ENCODE measurements at places on chromosomes 5 and 9.
A peak's percentile ranks its signal among the peaks of the same experiment; 100 is the strongest.

GRCh38 chr5:155783791-155784190 lies 543.2 kb upstream of the SGCD start:
- H3K36me3 ChIP-seq, result no peaks in the 10 kb centered on the region
- H3K27me3 ChIP-seq, result no peaks in the 10 kb centered on the region
- H3K4me1 ChIP-seq, result no peaks in the 10 kb centered on the region
- H3K27ac ChIP-seq, result no peak overlapping the region
- no peak for DNase-seq

DNA sequence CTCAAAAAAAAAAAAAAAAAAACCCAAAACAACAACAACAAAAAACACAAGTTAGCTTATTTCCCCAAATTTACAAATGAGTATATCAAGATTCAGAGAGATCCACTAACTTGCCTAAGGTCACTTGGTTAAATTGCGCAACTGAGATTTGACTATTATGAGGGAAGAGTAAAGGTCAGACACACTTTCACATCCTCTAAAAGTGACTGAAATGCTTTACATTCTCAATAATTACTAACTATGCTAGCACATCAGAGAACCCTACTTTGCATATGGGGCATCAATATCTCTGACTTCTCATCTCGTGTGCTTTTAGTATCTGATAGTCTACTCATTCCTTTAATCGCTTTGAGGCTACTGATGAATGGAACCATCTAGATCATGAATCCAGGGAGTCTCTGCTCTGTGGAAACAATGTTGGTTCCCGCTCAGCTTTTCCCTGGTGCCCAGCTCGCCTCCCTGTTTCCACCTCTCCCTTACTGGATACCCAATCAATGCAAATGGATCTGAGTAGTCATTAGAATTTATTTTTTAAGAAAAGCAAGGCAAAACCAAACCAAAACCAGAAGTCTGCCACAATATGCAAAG lies 182.1 kb upstream of the TRIM32 start:
- H3K4me3 ChIP-seq, result no peak overlapping the region
- H3K4me1 ChIP-seq, result no peaks in the 10 kb centered on the region
- no peaks in the 10 kb centered on the region for H3K36me3 ChIP-seq

GRCh38 chr5:137051161-137051560 lies 448.0 kb downstream of the SPOCK1 start:
- H3K4me1 ChIP-seq, result no peaks in the 10 kb centered on the region
- H3K27me3 ChIP-seq, result no peaks in the 10 kb centered on the region
- DNase-seq, result no peak
- H3K36me3 ChIP-seq, result no peaks in the 10 kb centered on the region
- no peak overlapping the region for H3K27ac ChIP-seq
- no peak overlapping the region for H3K4me3 ChIP-seq

- peaks cover 4% of the 10 kb centered on the region for H3K36me3 ChIP-seq
- no peak overlapping the region for H3K4me3 ChIP-seq
- no peaks in the 10 kb centered on the region for H3K27me3 ChIP-seq
- DNase-seq, result no peak
Observed at GRCh38 chr5:96292582-96293247, 140.3 kb downstream of the PCSK1 start.

- peaks cover 30% of the 10 kb centered on the region for H3K27me3 ChIP-seq
- no peaks in the 10 kb centered on the region for H3K4me1 ChIP-seq
- H3K4me3 ChIP-seq, result no peak overlapping the region
- no peaks in the 10 kb centered on the region for H3K36me3 ChIP-seq
- no peak overlapping the region for H3K27ac ChIP-seq
Observed at GRCh38 chr5:154523104-154523503, 45.1 kb upstream of the HAND1 start.

- peak; percentile 38 for DNase-seq
- no peak overlapping the region for H3K4me3 ChIP-seq
- H3K36me3 ChIP-seq, result no peaks in the 10 kb centered on the region
- H3K27ac ChIP-seq, result no peak overlapping the region
- peaks cover 12% of the 10 kb centered on the region for H3K27me3 ChIP-seq
Observed at GRCh38 chr5:127564002-127564769, 46.7 kb downstream of the PRRC1 start.

DNA sequence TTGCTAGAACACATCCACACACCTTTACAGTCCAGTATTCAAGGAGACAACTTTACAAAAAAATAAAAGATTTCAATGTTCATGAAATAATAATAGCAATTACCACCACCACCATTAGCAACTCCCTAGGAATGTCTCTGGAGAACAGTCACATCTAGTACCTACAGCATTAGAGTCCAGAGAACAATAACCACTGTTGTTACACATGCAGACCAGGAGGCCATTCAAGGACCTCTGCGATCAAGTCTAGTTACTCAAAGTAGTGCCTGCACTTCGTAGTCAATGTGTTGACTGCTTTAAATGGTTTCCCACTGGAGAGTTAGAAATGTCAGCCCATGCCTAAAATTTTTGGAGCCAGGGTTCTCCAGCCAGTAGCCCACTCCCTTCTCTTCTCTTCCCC lies 244.4 kb downstream of the DEPDC1B start:
- H3K27ac ChIP-seq, result no peak overlapping the region
- no peaks in the 10 kb centered on the region for H3K36me3 ChIP-seq
- DNase-seq, result no peak
- no peak overlapping the region for H3K4me3 ChIP-seq

DNA sequence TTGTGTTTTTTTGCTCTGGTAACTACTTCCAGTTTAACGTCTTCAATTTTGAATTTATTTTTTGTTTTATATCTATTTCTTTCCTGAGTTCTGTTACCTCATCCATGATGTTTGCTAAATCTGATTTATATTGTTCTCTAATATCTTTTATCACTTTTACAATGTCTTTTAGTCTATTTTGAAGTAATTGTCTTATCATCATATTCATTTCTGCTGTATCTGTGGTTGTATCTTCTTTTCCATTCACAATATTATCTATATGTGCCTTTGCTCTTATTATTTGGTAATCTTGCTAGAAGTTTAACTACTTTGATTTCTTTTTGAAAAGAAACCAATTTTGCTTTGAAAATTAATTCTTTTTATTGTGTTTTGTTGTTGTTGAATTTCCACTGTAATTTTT lies 43.6 kb downstream of the OSMR start:
- no peak overlapping the region for H3K27ac ChIP-seq
- H3K4me1 ChIP-seq, result no peaks in the 10 kb centered on the region
- peaks cover 19% of the 10 kb centered on the region for H3K27me3 ChIP-seq
- H3K4me3 ChIP-seq, result no peak overlapping the region
- no peak for DNase-seq
- no peaks in the 10 kb centered on the region for H3K36me3 ChIP-seq

GRCh38 chr5:149147676-149148075 lies 6.4 kb downstream of the ABLIM3 start:
- H3K36me3 ChIP-seq, result no peaks in the 10 kb centered on the region
- H3K4me1 ChIP-seq, result peaks cover 3% of the 10 kb centered on the region
- no peak overlapping the region for H3K4me3 ChIP-seq
- no peak overlapping the region for H3K27ac ChIP-seq

- no peaks in the 10 kb centered on the region for H3K36me3 ChIP-seq
- H3K27ac ChIP-seq, result no peak overlapping the region
- H3K4me3 ChIP-seq, result no peak overlapping the region
- no peaks in the 10 kb centered on the region for H3K4me1 ChIP-seq
Observed at GRCh38 chr9:98333703-98334582, 78.5 kb upstream of the TBC1D2 start.

DNA sequence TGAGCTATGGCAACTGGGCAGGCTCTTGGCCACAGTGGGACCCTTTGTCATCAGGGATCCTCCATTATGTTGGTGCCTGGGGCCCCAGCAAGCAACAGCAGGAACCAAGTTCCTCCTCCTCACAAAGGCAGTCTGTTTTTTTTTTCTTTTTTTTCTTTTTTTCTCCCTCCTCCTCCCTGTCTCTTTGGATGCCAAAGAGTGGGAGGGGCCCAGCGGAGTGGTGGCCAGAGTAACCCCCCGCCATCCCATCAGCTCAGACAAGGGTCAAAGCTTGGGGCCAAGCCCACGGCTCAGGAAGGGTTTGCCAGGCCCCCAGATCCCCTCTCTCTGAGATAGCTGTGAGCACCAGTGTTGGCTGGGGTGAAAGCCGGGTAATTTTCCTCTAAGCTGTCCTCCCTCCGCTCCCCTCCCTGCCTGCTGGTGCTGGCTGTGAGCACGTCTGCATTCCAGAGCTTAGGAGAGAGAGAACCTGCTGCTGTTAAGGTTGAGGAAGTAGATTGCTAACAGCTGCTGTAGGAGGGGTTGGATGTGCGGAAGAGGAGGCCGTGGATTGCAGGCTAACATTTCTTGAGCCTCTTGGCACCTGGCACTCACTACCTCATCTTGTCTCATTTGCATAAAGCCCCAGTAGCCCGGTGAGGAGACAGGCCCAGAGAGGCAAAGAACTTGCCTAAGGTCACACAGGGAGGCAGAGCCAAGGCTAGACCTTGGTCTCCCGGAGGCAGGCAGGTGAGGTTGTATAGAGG lies 21.2 kb downstream of the GSN start:
- no peaks in the 10 kb centered on the region for H3K36me3 ChIP-seq
- DNase-seq, result no peak
- H3K4me3 ChIP-seq, result no peak overlapping the region
- H3K4me1 ChIP-seq, result peaks cover 13% of the 10 kb centered on the region
- no peaks in the 10 kb centered on the region for H3K27me3 ChIP-seq

DNA sequence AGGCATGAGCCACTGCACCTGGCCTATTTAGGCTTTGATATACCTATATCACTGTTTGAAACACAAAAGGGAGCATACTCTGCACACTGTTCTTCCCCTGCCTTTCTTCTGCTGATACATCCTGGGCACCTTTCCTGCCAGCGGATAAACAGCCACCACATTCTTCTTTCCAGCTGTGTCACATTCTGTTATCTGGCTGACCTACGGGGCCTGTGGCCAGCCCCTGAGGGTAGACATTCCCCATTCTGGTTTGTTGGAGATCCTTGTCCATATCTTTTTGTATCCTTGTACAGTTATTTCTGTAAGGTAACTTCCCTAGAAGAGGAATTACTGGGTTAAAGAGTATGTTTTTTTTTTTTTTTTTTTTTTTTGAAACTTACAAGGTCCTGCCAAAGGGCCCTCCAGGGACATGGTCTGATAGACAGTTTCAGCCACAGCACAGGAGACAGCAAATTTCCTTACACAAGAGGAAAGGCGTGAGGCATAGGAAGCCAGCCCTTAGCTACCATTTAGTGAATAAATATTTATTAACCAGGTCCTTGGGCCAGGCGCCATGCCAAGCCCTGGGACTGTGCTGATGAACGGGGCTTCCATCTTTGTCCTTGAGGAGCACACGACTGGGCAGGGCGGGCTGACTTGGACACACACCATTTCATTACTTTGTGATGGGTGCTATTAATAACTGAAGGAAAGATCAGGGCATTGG lies 57.8 kb downstream of the ERGIC1 start:
- peaks cover 1% of the 10 kb centered on the region for H3K4me1 ChIP-seq
- no peak for DNase-seq
- H3K4me3 ChIP-seq, result no peak overlapping the region
- H3K27me3 ChIP-seq, result no peaks in the 10 kb centered on the region
- no peak overlapping the region for H3K27ac ChIP-seq

- H3K4me3 ChIP-seq, result no peak overlapping the region
- H3K36me3 ChIP-seq, result no peaks in the 10 kb centered on the region
- peaks cover 1% of the 10 kb centered on the region for H3K27me3 ChIP-seq
- H3K27ac ChIP-seq, result no peak overlapping the region
- no peaks in the 10 kb centered on the region for H3K4me1 ChIP-seq
Observed at GRCh38 chr5:87231037-87231808, 36.5 kb upstream of the RASA1 start.

DNA sequence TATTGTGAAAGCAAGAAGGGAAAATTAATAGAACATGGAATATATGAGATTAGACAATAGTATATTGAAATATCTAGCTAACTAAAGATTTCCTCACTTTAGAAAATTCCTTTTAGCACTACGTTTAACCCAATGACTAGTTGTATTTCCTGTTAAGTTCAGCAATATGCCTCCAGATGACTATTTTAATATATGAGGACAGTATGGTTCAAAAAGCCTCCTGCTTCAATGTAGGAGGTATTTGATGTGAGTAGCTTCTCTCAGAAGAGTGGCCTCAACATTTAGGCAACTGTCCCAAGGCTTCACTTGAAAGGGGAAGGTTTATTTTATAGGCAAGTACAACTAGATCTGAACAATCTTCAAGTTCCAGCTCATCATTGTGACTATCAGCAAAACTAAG lies 2.0 kb upstream of the MEF2C start:
- H3K27ac ChIP-seq, result no peak overlapping the region
- H3K36me3 ChIP-seq, result no peaks in the 10 kb centered on the region
- no peak overlapping the region for H3K4me3 ChIP-seq
- no peak for DNase-seq
- peaks cover 62% of the 10 kb centered on the region for H3K27me3 ChIP-seq

DNA sequence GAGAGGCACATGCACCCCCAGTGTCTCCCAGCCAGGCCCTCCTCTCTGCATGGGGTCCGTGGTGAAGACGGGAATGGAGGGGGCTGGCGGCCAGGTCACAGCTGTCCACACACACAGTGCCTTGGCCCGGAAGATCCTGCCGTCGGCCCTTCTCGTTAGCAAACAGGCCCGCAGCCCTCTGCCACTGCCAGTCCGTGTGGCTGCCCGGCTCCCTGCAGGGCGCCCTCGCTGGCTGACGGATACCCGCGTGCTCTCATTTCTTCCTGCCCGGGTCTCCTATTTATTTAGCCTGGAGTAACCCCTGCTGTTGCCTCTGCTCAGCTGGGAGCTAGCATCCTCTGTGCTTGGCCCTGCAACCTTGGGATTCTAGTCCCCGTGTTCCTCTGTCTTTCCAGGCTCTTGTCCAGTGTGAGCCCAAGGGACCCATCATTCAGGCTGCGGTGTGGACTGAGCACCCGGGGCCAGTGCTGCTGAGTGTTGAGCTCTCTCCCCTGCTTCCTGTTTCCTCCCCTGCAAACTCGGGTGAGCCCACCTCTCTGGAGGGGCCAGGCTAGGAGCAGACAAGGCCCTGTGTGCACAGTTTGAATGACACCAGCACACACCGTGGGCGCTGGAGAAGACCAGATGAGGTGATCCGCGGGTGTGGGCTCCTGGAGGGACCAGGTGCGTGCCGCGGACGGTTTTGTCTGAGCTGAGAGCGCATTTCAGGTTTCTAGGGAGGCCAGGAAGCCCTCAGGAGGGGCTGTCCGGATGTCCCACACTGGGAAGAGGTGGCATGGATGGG lies 14.6 kb upstream of the RNU6ATAC start:
- peaks cover 7% of the 10 kb centered on the region for H3K36me3 ChIP-seq
- H3K27me3 ChIP-seq, result peaks cover 9% of the 10 kb centered on the region
- DNase-seq, result no peak
- H3K4me3 ChIP-seq, result no peak overlapping the region

- H3K27ac ChIP-seq, result no peak overlapping the region
- DNase-seq, result no peak
- H3K27me3 ChIP-seq, result peaks cover 12% of the 10 kb centered on the region
- H3K36me3 ChIP-seq, result no peaks in the 10 kb centered on the region
- H3K4me1 ChIP-seq, result no peaks in the 10 kb centered on the region
Observed at GRCh38 chr5:137613554-137614265, 114.6 kb upstream of the SPOCK1 start.

GRCh38 chr5:142315096-142315900 lies 9.5 kb downstream of the SPRY4 start:
- DNase-seq, result no peak
- H3K4me1 ChIP-seq, result peaks cover 16% of the 10 kb centered on the region
- H3K27me3 ChIP-seq, result no peaks in the 10 kb centered on the region
- no peak overlapping the region for H3K4me3 ChIP-seq

DNA sequence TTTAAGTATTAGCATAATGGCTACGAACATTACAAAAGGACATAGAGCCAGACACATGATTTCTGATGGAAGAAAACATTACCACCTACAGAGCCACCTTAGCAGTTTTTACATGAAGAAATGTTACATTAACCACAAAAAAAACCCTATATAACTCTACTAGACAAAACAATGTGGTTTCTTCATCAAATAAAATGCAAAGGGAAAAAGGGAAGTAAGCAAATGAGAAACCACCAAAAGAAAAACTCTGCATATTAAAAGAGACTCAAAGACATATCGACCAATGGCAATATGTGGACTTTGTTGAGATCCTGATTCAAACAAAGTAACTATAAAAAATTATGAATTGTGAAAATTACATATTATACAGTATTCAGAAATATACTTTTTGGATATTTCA lies 132.7 kb downstream of the TSSK1B start:
- H3K4me1 ChIP-seq, result no peaks in the 10 kb centered on the region
- no peak for DNase-seq
- H3K4me3 ChIP-seq, result no peak overlapping the region

Data from activated CD4-positive, alpha-beta memory T cell treated with anti-CD3 and anti-CD28 coated beads, Interleukin-2, amount 10 ng/mL, durations not matched to agents 7 days and 5 days (primary cell).